Activated naive CD4-positive, alpha-beta T cell (primary cell): ENCODE measurements at places on chromosomes 13 and 19.

DNA sequence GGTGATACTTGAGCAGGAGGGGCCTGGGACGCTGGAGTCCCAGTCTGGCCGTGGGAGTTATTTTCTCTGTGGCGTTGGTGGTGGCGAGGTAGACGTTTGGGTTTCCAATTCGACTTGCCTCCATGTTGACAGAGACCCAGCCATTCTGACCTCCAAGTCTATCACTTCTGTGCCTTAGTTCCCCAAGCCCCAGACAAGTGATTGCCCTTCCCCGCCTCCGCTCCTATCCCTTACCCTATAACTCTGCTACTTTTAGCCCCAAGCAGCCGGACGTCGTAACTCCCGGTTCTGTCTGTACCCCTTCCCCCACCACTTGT is 549 bp downstream of the TIMM50 start:
- DNase-seq = no peak

DNA sequence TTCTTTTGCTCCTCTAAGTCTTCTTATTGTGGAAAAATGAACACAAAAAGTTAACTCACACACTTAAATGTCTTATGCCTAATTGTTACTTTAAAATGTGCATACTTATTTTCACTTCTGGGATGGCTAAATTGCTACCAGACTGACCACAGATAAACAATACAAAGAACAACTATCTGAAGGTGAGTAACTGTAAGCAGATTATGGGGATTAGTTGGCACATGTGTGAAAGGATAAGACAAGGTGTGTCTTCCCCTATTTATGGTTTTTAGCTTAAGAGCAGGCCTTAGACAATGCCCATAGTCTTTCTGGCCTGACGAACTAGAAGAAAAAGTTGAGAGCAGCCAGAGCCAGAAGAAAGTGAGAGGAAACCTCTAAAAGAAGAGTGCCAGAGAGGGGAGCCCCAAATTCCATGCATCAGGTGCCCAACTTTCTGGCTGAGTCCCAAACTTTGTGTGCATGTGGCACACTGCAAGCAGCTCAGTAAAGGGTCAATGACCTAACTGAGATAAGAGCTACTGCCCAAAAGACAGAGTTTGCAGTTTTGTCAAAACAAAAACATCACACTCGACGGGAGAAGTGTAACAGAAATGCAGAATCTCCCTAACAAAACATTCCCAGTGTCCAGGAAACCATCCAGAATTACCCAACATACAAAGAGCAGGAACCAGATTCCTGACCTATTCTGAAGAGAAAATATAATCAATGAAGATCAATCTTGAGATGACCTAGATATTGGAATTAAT is 375.4 kb downstream of the KCNRG start:
- no peak for DNase-seq

DNA sequence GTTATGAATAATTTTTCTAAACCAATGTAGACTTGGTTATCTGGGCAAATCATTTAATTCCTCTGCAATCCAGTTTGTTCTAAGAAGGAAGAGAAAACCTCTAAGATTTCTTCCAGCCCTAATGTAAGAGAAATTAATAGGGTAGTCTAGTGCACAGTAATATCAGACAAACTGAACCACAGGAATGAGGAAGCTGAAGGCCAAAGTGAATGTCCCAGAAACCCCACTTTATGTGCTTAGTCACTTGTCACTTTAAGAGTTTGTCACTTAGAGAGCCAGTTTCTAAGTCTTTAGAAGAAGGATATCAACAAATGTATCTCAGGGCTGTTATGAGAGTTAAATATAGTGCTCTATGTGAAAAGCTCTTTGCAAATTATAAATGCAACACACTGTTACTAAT is 750.6 kb downstream of the DIAPH3 start:
- no peak for DNase-seq

- DNase-seq = no peak
Observed at GRCh38 chr13:103067751-103068555, 1.7 kb upstream of the SLC10A2 start.

DNA sequence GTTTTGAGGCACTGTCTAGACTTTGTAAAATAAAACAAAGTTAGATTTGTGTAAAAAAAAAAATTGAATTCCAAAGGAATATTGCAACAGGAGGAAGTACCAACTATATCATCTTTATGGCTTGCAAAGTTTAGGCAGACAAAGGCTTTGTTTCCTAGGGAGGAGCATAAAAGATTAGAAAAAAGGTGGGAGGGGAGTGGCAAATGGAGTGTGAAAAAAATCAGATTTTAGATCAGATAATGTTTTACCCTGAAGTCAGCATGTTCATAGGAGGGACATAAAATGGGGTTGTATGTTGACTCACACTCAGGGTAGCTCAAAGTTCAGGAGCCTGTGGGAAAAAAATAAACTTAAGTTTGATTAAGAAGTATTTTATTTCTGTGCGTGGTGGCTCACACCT is 3.7 kb downstream of the ZNF85 start:
- no peak for DNase-seq

GRCh38 chr13:95137096-95137495 is 164.2 kb downstream of the ABCC4 start:
- no peak for DNase-seq

GRCh38 chr19:15328312-15328711 is 4.0 kb downstream of the BRD4 start:
- DNase-seq = no peak

GRCh38 chr19:33905937-33906577 is 109.4 kb downstream of the KCTD15 start:
- no peak for DNase-seq

DNA sequence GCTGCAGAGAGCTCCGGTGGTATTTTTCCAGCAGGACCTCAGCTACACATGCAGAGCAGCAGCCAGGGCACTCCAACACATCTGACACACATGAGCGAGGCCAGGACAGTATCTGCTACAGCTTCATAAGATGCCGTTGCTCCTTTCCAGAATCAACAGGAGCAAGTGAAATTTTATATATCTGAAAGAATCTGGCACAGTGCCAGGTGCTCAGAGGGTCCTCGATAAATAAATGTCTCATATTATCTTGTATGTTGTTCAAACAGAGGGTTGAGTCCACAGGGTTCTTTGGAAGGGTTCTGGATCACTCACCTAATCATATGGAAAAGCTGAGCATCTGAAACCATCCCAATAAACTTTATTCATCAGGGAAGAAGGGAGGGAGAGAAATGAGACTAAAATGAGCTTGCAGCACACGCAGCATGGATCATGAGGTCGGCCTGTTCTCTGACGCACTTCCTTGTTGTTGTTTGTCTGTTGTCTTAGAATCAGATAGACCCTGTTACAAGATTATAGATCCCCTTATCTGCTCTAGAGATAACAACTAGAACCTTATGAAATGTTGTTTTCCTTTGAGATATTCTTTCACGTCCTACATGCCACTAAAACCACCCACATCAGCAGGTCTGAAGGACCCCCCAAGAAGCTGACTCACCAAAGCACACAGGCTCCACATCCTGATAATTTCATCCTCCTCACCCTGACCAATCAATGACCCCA is 3.2 kb upstream of the METTL21C start:
- DNase-seq = no peak
